CD4-positive, alpha-beta T cell treated with Interleukin-6 for 4 hours (primary cell): ENCODE measurements at places on chromosomes 3 and 15.

- DNase-seq = no peak
Observed at GRCh38 chr3:162892921-162893793, 1396.5 kb downstream of the OTOL1 start.

- DNase-seq = no peak
Observed at GRCh38 chr3:161925749-161926360, 429.2 kb downstream of the OTOL1 start.

DNA sequence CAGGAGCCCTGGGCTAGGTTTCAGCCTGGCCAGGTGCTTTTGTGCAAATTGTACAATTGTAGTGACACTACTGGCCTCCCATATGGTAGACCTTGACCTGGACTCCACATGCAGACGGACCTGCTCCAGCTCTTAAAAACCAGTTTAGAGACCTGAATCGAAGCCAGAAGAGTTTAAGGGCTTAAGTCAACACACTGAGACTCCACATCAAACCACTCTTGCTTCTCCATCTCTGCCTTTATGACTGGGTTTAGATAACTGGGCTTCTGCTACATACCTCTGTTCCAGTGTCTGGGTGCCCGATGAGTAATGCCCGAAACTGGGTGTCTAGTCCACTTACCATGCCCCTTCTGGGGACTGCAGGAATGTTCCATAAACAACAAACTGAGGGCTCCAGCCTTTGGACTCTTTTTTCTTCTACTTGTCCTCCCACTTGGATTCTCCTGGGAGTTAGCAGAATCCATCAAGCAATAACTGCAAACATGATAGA, 32.8 kb downstream of the TMEM212 start:
- no peak for DNase-seq

- no peak for DNase-seq
Observed at GRCh38 chr3:171676601-171677175, 133.6 kb downstream of the PLD1 start.

- DNase-seq = peak; percentile 7
Observed at GRCh38 chr15:76866716-76867321, 38.3 kb downstream of the SCAPER start.

GRCh38 chr15:31263751-31264558, 62.7 kb upstream of the KLF13 start:
- DNase-seq = peak; percentile 86

DNA sequence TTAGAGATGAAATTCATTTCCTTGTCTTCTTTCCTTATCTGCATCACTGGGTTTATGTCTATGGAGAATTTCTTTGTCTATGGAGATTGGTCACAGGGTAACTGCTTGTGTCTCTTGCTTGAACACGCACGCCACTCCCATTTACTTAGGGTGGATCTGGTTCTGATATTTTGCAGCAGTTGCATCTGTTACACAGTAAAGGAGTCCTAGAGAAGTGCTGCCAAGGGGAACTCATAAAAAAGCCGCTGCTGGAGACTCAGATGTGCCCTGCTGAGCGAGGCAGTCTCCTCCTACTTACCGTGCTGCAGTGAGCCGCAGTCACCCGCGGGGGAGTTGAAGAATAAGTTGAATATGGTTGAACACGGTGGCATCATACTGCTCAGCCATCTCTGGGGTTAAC, 105.2 kb upstream of the KLHL25 start:
- DNase-seq = no peak

DNA sequence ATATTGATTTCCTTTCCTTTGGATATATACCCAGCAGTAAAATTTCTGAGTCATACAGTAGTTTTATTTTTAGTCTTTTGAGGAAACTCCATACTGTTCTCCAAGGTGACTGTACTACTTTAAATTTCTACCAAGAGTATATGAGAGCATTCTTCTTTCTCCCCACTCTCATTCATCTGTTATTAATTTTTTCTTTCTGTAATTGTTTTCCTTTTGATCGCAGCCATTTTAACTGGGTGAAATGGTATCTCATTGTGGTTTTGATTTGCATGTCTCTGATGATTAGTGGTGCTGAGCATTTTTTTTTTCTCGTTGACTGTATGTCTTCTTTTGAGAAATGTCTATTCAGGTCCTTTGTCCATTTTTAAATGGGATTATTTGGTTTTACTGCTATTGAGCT, 18.3 kb upstream of the VGLL3 start:
- DNase-seq = no peak

DNA sequence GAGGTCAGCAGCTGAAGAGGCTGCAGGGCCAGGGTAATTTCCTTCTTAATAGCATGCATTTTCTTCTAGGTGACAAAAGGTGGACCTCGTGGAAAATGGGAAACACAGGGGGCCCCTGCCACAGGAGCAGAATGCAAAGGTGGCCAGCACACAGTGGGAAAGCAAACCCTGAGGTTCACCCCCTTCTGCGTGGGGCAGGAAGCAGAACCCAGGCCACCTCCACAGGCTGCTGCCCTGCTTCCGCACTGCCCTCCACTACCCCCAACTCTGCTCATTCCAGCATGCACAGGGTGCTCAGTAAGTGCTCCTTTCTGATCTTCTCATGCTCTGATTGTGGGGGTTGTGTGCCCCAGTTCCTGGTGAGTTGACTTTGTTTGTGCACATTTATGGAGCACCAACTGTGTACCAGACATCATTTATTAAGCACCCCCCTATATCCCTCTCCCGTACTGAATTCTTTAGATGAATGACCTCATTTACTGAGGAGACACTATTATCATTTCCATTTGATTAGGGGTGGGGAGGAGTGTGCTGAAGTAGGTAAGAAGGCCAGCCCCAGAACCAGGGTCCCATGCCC, 12.7 kb upstream of the FGD5 start:
- DNase-seq = no peak

DNA sequence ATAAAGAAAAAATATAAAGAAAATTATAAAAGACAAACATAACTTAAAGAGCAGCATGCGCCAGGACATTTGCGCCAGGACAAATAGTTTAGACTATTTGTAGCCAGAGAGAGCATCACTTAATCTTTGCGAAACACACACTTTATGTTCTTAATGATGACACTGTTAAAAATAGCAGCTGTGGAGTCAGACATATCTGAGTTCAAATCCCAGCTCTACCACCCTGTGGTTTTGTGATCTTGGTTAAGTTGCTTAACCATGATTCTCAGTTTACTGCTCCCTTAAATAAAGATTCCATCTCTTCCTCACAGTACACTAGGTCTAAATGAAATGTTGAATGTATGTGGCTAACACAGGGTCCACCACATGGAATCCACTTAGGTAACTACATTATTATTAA, 31.4 kb downstream of the KCNMB2 start:
- no peak for DNase-seq

DNA sequence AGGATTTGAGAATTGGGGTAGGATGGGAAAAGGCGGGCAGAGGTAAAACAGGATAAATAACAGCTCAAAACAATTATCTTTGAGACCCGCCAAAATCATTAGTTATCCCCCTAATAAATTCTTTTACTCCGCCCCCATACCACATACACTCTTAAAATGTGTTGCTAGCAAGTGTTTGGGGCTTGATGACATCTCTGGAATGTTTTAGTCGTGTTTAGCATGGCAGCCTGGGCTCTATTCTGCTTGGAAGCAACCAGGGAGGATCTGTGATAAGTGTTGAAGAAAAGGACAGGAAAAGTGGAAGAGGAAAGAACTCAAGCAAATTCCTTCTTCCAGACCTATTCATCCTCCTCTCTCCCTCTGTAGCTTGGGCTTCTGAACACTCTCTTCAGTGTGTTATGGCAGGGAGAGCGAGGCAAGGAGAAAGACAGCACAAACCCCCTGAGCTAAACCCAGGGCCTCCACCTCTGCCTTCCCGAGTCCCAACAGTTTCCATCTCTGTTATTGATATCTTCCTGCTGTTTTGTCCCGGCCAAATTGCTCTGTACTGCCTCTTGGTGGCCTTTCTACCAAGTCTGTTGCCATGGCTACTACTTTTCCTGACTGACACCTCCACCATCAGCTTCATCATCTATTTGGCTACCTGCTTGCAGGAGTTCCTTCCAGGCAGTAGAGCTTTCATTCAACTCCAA, 135.8 kb downstream of the RPL22L1 start:
- no peak for DNase-seq

- no peak for DNase-seq
Observed at GRCh38 chr3:44989636-44990373, 13.8 kb downstream of the EXOSC7 start.

- DNase-seq = no peak
Observed at GRCh38 chr3:126259411-126260391, 79.3 kb upstream of the ALDH1L1 start.

DNA sequence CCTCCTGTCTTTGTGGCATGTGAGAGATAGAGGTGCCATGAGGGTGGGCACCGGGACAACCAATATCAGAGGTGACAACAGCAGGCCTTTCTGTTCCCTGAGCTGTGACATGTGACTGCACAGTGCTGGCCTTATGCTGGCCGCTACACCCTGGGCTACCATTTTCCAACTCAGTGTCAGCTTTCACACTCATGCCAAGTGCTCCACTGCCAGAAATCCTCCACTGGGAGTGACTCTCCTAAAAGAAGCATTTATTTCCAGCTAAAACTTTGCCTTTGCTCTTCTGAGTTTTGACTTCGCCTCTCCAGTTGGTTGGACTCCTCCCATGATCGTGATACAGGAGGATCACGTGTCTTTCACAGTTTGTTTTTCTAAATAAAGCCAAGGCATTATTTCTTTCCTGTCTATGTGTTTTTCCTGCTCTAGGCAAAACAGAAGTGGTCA, 31.4 kb downstream of the CA12 start:
- no peak for DNase-seq

GRCh38 chr3:55584716-55585368, 97.7 kb upstream of the WNT5A start:
- DNase-seq = no peak

- DNase-seq = no peak
Observed at GRCh38 chr3:125643172-125643571, 47.9 kb upstream of the OSBPL11 start.

GRCh38 chr15:65209701-65210643, 1.3 kb downstream of the CILP start:
- DNase-seq = no peak

DNA sequence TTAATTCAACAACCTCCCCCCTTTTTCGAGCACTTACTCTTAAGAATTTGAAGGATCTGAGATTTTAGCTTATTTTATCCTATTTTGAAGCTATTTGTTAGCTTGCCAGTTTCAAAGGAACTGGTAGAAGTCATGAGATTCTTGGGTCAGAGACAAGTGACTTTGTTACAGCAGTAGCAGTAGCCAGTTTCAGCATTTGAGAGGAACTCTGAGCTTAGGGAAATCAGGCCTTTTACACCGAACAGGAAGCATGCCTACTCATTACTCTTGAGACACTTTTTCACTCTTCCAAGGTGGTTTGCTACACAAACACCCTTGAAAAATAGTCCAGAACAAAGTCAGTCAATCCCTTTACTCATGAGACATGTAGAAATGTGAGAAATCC, 24.5 kb upstream of the TM4SF1 start:
- no peak for DNase-seq

DNA sequence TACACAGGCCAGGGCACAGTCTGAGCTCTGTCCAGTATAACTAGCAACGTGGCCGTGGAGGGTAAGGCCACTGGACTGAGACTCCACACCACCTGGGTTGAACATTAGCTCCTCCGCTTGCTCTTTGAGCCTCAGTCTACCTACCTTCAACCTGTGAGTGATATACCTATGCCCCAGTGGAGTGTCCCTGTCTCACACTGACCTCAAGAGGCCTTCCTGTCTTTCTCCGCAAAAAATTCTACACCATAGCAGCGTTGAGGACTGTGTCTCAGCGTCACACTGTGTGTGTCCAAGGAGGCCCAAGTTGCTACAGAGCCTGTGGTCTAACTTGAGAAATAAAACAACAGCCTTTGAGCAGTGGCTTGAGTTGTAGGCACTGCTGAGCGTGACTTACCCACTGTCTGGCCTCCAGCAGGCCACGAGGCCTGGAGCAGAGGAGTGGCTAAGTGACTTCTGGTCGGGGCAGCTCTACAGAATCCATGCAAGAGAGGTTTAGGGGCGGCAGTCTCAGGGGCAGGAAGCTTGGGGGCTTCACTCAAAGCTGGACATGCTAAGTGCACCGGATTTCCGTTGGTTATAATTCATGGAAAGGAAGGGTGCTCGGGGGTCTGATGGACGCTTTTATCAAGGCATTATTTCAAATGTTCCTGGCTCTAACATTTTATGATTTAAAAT, 2.0 kb upstream of the MGLL start:
- no peak for DNase-seq
